Renal cortical epithelial cell (primary cell): ENCODE measurements at places on chromosomes 11 and 22. TPM values are rescaled to one million over a fixed set of nuclear protein-coding genes. Genes with fewer than 3 reads are reported as not detected.

DNA sequence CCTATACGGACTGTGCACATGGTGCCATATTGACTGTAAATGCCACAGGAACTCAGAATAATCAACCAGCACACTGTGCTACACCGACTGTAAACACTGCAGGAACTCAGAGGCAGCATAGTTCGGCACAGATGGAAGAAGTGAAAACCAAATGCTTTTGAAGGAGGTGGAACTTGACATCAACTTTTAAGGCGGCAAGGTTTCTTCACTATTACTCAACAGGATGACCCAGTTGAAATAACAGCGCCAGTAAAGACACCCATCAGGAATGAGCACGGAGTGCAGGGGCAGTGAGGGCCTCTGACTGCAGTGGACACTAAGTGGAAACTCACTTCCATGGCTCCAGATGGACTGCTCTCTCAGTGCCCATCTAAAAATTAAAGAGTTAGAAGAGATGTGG, 15.7 kb downstream of the TESMIN start:
- DNase-seq: no peak

The YPEL4 gene
- 0.35 TPM in 1 of 2 replicates, not detected in the other for total RNA-seq

GRCh38 chr11:111980062-111980461, 42.9 kb downstream of the DIXDC1 start:
- DNase-seq: no peak

- no peak for DNase-seq
These were observed 310.2 kb downstream of the DDX10 start for GRCh38 chr11:108975026-108975425.

The SLC5A12 gene
- total RNA-seq: under 0.01 and 0.10 TPM in 2 replicates

The HEPHL1 gene
- total RNA-seq: 0.35 and 0.69 TPM in 2 replicates

- DNase-seq: no peak
These were observed 9.2 kb upstream of the PHF21A start for GRCh38 chr11:46130286-46130940.

GRCh38 chr11:12089473-12089872, 20.9 kb upstream of the MICAL2 start:
- no peak for DNase-seq

The FOLR3 gene
- total RNA-seq: 1.9 and 7.6 TPM in 2 replicates

The C11orf91 gene
- total RNA-seq: not detected in 2 replicates

- DNase-seq: no peak
These were observed 69.5 kb downstream of the AMBRA1 start for GRCh38 chr11:46524201-46524770.

GRCh38 chr22:36470994-36471331, 10.5 kb downstream of the TXN2 start:
- DNase-seq: no peak

DNA sequence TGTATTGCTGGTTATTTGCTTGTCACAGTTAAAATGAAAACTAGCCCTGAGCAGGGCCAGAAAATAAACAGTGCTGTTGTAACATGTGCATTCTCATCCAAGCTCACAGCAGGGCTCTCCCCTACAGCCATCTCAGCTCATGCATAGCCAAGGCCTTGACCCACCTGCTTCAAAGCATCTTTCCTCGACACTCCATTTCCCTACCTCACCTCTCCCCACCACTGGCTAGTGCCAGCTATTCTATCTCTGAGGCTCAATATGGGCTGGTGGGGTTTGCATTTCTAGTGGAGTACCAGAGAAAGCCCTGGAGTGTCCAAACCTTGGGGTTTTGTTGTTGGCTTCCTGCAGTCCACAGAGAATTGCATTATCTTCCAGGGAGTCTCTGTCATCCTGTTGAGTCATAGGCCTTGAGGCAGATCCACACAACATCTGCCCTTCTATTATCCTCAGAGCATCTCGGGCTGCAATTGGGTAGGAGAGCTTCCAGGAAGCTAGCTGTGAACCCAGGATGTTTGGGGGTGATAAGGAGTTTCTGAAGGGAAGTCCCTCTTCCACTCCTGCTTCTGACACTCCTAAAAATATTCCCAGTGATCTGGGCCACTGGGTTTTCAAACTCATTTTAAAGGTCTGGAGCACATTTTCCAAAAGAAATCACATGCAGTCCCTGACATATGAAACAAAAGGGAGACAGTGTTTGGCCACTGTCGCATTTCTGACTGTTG, 36.1 kb upstream of the AMOTL1 start:
- DNase-seq: peak; percentile 52

DNA sequence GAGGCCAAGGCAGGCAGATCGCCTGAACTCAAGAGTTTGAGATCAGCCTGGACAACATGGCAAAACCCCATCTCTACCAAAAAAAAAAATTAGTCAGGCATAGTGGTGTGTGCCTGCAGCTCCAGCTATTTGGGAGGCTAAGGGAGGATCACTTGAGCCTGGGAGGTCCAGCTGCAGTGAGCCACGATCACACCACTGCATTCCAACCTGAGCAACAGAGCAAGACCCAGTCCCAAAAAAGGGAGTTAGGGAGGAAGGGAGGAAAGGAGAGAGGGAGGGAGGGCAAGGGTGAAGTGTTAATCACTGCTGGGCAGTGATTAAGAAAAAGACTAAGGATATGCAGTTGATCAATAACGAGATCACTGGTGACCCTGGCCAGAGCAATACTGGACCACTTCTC, 56.0 kb upstream of the APOA1 start:
- DNase-seq: peak; percentile 48

The PIM3 gene
- total RNA-seq: 26.3 and 40.3 TPM in 2 replicates
